ENCODE measurements at places on chromosomes 1 and 21.

DNA sequence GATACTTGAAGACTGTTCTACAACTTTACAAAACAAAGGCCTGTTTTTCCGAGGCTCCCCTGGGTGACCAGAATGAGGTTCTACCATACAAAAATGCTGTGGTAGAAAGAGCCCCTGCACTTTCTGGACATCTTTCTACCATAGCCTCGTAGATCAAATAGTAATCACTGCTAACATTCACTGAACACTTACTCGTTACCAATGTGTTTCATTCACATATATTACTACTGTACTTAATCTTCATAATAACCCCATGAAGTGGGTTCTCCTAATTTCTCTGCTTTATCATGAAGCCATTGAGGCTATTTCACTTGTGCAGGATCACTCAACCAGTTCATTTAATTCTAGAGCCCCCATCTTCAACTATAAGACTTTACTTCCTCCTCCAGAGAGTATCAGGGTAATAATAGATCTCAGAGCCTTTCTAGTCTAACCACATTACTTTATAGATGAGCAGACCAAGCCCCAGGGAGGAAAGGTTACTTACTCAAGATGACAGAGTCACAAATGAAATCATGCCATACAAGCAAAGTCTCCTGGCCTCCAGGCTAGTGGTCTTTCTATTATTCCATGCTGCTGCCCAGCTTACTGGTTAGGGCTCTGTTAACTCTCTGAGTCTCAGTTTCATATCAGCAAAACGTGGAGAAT is 46.7 kb upstream of the OSBPL9 start:
- no peaks in the 10 kb centered on the region for H3K36me3 ChIP-seq
- DNase-seq = no peak
- H3K27ac ChIP-seq = peak overlapping the region; percentile 58
- peaks cover 12% of the 10 kb centered on the region for H3K4me1 ChIP-seq
- no peaks in the 10 kb centered on the region for H3K27me3 ChIP-seq
- H3K4me3 ChIP-seq = no peak overlapping the region

DNA sequence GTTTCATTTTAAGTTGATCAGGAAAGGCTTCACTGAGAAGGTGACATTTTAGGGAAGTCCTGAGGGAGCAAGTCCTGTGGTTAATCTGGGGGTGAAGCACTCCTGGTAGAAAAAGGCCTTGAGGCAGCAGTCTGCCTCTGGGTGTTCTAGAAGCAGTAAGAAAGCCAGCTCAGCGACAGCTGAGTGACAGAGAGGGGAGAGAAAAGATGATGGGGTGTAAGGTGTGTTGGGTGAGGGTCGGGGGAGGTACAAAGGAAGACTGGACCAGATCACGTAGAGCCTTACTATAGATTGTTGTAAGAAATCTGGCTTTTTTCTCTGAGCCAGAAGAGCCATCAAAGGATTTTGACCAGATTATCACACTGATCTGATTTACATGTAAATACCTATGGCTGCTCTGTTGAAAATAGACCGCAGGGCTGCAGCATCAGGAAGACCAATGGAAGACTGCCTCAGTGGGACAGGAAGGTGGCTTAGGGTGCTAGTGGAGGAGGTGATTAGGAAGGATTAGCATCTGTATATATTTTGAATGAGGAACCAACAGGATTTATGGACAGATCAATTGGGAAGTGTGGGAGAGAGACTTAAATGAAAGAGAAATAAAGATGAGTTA is 131.2 kb downstream of the CDC7 start:
- no peaks in the 10 kb centered on the region for H3K36me3 ChIP-seq
- H3K27ac ChIP-seq = no peak overlapping the region
- H3K4me1 ChIP-seq = no peaks in the 10 kb centered on the region
- DNase-seq = no peak

- no peak for DNase-seq
- no peaks in the 10 kb centered on the region for H3K27me3 ChIP-seq
- H3K36me3 ChIP-seq = no peaks in the 10 kb centered on the region
- H3K4me1 ChIP-seq = no peaks in the 10 kb centered on the region
Measured at GRCh38 chr1:157505481-157506272, 46.6 kb downstream of the FCRL5 start.

DNA sequence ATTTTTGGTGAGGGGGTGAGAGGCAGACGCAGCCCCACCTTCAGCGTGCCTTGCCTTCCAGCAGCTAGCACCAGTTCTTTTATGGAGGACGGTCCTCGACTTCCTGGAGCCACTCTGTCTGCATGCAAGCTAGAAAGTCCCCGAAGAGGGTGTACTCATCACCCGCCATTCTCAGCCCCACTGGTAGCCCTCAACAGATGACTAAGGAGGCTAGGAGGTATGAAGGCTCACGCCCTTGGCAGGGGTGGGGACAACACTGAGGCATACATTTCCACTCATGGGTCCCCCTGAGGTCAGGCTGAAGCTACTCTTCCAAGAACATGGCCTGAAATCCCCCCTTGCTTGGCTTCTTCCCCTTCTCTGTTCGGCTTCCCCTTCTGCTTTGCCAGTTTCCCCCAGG is 8.9 kb upstream of the PTPRF start:
- H3K4me1 ChIP-seq = no peaks in the 10 kb centered on the region
- no peak for DNase-seq
- no peak overlapping the region for H3K4me3 ChIP-seq
- H3K27ac ChIP-seq = no peak overlapping the region

DNA sequence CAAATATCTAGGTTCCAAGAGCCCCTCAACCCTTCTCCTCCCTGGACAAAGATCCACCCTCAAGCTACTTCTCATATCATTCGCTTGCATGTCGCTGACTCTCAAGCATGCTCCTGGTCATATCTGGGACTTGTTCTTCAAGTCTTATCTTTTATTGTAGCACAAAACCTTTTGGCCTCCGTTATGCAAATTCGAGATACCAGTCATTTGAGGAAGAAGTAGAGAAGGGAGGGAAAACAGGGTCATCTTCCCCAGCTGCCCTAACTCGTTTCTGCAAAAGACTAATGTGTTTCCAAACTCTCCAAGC is 63.8 kb upstream of the ETS2 start:
- DNase-seq = no peak
- no peaks in the 10 kb centered on the region for H3K36me3 ChIP-seq
- no peak overlapping the region for H3K27ac ChIP-seq

- H3K4me3 ChIP-seq = no peak overlapping the region
- H3K27ac ChIP-seq = no peak overlapping the region
- H3K36me3 ChIP-seq = no peaks in the 10 kb centered on the region
- no peaks in the 10 kb centered on the region for H3K27me3 ChIP-seq
- H3K4me1 ChIP-seq = peaks cover 6% of the 10 kb centered on the region
Measured at GRCh38 chr1:220386494-220387195, 114.4 kb upstream of the RAB3GAP2 start.

DNA sequence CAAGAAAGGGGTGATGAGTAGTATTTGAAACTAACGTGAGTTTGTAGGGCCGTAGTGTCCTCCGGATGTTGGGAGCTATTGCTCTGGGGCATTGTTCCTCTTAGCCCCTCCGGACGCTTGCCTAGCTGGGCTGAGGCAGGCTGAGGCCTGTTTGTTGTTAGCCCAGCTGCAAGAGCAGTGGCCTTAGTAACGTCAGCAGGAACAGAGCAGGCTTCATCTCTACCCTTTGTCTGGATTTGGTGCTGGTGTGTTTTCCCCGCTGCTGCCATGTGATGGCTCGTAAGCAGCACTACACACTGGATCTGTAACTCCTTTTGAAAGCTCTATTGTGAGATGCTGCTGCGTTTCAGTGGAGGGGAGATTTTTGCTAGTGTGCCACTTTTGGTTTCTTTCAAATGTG is 57.6 kb downstream of the DNM3 start:
- no peak overlapping the region for H3K27ac ChIP-seq
- H3K4me1 ChIP-seq = no peaks in the 10 kb centered on the region
- DNase-seq = no peak
- H3K4me3 ChIP-seq = no peak overlapping the region
- H3K27me3 ChIP-seq = no peaks in the 10 kb centered on the region

GRCh38 chr1:51168266-51168845 is 66.3 kb downstream of the C1orf185 start:
- H3K27ac ChIP-seq = no peak overlapping the region
- no peaks in the 10 kb centered on the region for H3K36me3 ChIP-seq
- H3K4me3 ChIP-seq = no peak overlapping the region
- no peaks in the 10 kb centered on the region for H3K27me3 ChIP-seq
- no peak for DNase-seq

- H3K27ac ChIP-seq = no peak overlapping the region
- no peak overlapping the region for H3K4me3 ChIP-seq
- no peaks in the 10 kb centered on the region for H3K27me3 ChIP-seq
- H3K4me1 ChIP-seq = no peaks in the 10 kb centered on the region
- DNase-seq = no peak
Measured at GRCh38 chr21:43596616-43597015, 62.7 kb downstream of the HSF2BP start.

DNA sequence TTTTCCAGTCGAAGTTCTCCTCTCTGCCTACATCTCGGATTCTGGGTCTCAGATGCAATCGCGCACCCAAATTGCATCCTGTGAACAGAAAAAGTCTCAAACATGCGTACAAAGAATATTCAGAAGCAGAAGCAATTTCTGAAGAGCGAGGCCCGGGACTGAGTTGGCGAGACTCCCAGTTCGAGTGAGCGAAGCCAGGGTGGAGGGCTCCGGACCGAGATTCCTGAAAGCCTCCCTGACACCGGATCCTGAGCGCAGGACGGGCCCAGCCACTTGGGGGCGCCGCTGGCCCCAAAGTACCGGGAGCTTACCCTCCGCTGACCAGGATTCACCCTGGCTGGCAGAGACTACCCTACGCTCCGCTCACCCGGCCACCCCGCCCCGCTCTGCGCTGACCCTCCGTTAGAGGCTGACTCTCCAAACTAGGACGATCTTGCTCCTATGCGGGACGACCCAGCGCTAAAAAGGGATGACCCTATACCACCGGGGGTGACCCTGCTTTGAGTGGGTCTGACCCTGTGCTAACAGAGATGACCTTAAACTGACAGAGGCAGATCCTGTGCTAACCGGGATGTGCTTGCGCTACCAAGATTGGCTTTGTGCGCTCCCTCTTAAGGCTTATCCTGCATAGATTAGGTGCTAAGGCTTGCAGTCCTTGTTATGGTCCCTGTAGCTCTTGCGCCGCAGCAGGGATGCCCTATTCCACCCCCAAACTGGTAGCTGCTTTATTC is 12.1 kb downstream of the FOXD2 start:
- H3K27me3 ChIP-seq = peaks cover 19% of the 10 kb centered on the region
- no peak overlapping the region for H3K27ac ChIP-seq
- H3K36me3 ChIP-seq = no peaks in the 10 kb centered on the region
- H3K4me3 ChIP-seq = no peak overlapping the region
- H3K4me1 ChIP-seq = no peaks in the 10 kb centered on the region

DNA sequence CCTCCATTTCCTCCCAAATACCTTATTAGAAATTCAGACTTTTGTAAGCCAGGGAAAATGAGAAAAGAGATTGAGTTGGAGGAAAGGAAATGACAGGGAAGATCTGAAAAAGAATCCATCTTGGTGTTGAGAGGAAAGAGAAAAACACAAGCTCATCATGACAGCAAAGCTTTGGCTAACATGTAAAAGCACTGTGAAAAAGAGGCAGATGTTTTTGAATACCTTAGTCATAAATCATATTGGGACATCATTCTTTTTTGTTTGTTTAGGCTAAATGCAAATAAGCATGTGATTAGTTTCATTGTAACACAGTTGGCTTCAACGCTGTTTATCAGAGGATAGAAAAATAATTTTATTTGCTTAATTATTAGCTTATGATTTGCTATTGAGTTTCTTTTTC is 64.6 kb downstream of the LHX8 start:
- no peaks in the 10 kb centered on the region for H3K4me1 ChIP-seq
- H3K27me3 ChIP-seq = no peaks in the 10 kb centered on the region
- DNase-seq = no peak
- no peaks in the 10 kb centered on the region for H3K36me3 ChIP-seq

- no peaks in the 10 kb centered on the region for H3K36me3 ChIP-seq
- no peak for DNase-seq
- peak overlapping the region; percentile 59 for H3K27ac ChIP-seq
- no peaks in the 10 kb centered on the region for H3K27me3 ChIP-seq
- H3K4me1 ChIP-seq = peaks cover 72% of the 10 kb centered on the region
- H3K4me3 ChIP-seq = no peak overlapping the region
Measured at GRCh38 chr1:158014731-158015320, 21.4 kb downstream of the KIRREL1 start.

GRCh38 chr21:28554660-28555475 is 437.8 kb downstream of the LTN1 start:
- no peaks in the 10 kb centered on the region for H3K4me1 ChIP-seq
- H3K36me3 ChIP-seq = no peaks in the 10 kb centered on the region
- DNase-seq = no peak

DNA sequence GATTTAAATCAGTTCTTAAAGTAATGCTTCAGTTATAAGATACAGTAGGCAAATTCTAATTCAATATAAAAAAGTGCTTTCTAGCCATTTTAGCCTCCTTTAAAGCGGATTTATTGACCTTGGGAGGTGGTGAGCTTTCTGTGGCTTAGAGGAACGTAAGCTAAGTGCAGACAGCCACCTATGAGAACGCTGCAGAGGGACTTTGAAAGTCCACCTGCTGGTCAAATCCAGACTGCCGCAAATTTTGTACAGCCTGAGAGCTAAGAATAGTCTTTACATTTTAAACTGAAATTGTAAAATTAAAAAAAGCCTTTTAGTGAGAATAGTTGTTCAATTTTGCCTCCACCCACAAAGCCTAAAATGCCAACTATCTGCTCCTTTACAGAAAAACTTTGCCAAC is 67.0 kb upstream of the SSX2IP start:
- no peak for DNase-seq
- H3K27me3 ChIP-seq = no peaks in the 10 kb centered on the region
- no peak overlapping the region for H3K27ac ChIP-seq
- H3K36me3 ChIP-seq = no peaks in the 10 kb centered on the region
- H3K4me3 ChIP-seq = no peak overlapping the region

DNA sequence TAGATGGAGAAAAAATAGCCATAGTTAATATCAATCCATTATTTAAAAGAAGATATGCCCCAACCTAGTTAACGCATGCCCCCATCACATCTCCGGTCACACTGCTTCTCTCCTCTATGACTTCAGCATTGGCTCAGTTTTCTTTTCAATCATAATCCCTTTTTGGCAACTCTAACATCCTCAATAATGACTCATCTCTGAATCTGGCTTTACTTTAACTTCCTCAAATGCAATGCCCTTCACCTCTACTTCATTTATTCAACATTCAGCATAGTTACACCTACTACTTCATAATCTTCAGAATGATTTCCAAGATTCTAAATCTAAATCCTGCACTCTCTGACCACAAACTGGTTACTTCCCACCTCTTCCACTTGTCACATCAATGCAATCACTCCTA is 417.3 kb downstream of the USH2A start:
- DNase-seq = no peak
- H3K36me3 ChIP-seq = no peaks in the 10 kb centered on the region
- no peak overlapping the region for H3K4me3 ChIP-seq
- no peaks in the 10 kb centered on the region for H3K27me3 ChIP-seq
- no peaks in the 10 kb centered on the region for H3K4me1 ChIP-seq

DNA sequence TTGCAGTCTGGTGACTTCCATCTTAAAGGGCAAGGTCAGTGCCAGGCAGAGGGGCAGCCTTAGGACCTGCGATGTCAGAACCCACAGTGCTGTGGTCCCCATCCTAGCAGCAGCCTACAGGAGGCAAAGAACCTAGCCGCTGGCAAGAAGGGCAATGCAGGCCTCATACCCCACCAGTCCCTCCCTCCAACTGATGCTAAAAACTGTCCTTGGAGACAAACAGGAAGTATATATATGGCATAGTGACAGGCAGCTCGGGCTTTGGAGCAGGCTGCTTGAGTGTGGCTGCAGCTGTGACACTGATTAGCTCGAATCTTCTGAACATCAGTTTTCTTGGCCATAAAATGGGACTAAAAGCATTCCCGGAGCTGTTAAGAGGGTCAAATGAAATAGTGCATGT is 156.0 kb upstream of the VAMP3 start:
- no peak overlapping the region for H3K27ac ChIP-seq
- H3K27me3 ChIP-seq = no peaks in the 10 kb centered on the region
- no peak for DNase-seq
- H3K36me3 ChIP-seq = no peaks in the 10 kb centered on the region
- H3K4me1 ChIP-seq = no peaks in the 10 kb centered on the region

All from esophagus squamous epithelium (tissue), 5 donors.